ENCODE measurements at places on chromosomes 4 and X. TPM values are rescaled to one million over a fixed set of nuclear protein-coding genes. Genes with fewer than 3 reads are reported as not detected.

DNA sequence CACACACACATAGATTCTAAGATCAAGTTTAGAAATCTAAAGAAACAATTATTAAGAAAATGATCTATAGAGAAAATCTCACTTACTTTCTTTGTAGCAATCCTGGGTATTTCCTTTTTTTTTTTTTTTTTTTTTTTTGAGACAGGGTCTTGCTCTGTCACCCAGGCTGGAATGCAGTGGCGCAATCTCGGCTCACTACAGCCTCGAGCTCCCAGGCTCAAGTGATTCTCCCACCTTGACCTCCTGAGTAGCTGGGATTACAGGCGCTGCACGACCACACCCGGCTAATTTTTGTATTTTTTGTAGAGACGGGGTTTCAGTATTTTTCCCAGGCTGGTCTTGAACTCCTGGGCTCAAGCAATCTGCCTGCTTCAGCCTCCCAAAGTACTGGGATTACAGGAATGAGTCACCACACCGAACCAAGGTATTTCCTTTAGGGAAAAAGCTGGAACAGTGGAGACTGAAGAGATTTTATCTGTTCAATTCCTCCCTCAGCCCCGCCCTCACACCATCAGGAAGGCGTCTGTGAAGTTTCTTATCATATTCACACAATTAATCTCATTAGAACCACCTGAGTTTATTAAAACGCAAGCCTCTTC, at the start of gene TRIML2:
TRIML2 (minus strand) TSS at position 447 of the 599 bp plus-strand sequence. CDS start 4,235 bp downstream, outside the sequence.
- no peak for DNase-seq

- DNase-seq: no peak
Observed at GRCh38 chr4:73709451-73710033, 30.8 kb upstream of the CXCL8 start.

The MAGED4 gene
- 2.0 TPM for total RNA-seq

- no peak for DNase-seq
Observed at GRCh38 chrX:48569958-48570357, 4.3 kb upstream of the RBM3 start.

DNA sequence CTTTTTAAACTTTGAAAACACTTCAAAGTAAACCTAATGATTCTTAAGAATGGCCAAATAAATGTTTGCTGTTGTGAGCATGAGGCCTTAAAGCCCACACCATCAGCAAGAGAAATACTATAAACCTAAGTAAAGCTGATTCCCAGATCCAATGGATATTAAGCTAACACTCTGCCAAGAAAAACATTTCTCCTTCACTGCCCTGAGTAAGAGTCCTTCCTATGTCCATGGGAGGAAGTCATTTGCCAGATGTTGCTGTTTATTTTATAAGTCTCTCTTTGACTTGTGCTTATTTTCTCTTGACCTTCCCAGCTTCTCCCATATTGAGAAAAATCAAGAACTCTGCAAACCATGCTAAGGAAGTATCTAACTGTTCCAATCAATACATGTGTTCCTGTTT, 154.3 kb upstream of the EDNRA start:
- DNase-seq: peak; percentile 43

- no peak for DNase-seq
Observed at GRCh38 chrX:154719132-154719675, 31.7 kb downstream of the GAB3 start.

The C4orf54 gene
- not detected for total RNA-seq

DNA sequence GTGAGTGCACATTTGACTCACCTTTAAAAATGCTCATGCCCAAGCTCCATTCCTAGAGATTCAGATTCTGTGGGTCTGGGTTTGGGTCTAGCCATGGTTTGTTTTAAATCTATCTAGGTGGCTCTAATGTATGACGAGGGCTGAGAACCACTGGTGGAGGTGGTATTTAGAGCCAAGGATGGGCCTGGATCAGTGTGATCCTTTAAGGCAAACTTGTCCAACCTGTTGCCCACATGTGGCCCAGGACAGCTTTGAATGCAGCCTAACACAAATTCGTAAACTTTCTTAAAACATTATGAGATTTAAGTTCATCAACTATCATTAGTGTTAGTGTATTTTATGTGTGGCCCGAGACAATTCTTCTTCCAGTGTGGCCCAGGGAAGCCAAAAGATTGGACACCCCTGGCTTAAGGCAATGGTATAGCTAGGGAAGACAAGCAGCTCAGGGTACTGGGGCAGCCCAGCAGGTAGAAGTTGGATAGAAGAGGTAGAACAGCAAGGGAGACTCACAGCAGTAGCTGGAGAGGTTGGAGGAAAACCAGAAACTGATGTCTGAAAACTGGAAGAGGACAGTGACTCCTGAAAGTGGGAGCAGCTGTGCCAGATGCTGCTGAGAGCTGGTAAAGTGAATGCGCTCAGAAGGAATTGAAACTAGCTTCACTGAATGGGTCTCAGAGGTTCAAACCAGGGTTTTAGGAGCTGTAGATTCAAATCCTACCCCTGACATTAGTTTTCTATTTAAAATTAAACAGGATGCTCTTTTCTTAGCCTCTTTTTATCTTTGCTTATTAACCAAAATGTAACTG, 18.2 kb downstream of the ADD1 start:
- no peak for DNase-seq

- peak; percentile 88 for DNase-seq
Observed at GRCh38 chr4:15956179-15956850, 6.7 kb downstream of the FGFBP2 start.

DNA sequence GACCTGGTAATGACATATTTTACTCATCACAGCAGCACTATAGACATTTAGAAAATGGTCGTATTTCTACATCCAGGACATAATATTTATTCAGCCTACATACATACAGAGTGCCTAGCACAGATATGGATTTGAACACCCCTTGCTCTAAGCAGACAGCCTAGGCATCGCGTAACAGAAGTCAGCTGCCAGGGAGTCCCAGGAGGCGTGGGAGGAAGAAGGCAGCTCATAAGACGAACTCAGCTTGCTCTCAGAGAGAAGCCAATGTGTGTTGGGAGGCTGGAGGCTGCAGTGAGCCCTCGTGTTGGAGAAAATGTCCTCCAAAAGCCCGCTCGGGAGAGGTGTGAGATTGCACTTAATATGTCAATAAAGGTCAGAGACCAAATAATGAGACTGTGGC, 131.6 kb downstream of the BCOR start:
- DNase-seq: no peak

DNA sequence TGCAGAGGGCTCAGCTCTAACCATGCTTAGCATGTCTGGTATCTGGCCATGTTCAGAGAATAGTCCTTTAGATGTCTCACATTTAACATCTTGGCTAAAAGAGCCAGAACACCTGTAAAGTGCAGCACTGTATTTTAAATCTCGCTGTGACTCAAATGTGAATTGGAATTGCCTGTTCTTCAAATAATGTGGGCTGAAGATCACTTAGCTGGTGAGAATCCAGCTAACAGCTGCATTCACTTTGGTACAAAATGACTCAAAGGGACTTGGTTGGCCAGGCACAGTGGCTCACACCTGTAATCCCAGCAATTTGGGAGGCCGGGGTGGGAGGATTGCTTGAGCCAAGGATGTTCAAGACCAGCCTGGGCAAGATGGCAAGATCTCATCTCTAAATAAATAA, 63.5 kb upstream of the PLAC8 start:
- no peak for DNase-seq

DNA sequence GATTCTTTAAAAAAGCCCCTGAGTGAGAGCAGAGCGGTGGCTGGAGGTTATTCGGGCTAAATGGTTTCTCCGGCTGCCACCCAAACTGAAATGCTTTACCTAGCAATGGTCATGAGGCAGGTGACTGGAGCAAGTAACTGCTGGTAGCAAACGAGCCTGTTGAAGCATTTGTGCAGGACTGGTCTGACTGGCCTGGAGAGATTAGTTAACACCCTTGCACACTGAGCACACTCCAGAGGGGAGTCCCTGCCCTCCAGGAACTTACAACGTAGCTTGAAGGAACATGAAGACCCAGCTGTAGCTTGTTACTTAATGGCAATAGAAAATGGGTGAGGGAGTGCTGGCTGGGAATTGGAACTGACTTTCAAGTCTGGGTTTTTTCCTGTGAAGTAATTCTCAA, 40.4 kb downstream of the CCNG2 start:
- no peak for DNase-seq

DNA sequence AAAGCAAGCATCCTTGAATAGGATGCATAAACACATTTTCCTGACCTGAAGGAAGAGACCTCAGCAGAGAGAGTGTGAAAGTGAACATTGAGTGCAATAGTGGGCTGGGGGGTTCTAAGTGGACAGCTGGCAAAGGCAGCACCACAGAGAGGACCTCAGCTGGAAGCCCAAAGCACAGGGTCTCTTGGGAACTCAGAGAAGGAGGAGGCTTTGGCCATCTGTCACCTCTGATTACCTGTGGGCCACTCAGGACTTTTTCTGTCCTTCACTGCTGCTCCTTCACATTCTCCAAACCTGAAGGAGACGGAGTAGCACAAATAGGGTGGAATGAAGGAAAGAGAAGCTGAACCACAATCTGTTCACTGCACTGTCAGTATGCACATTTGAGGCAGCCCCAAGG, 37.9 kb upstream of the FAT4 start:
- DNase-seq: no peak

DNA sequence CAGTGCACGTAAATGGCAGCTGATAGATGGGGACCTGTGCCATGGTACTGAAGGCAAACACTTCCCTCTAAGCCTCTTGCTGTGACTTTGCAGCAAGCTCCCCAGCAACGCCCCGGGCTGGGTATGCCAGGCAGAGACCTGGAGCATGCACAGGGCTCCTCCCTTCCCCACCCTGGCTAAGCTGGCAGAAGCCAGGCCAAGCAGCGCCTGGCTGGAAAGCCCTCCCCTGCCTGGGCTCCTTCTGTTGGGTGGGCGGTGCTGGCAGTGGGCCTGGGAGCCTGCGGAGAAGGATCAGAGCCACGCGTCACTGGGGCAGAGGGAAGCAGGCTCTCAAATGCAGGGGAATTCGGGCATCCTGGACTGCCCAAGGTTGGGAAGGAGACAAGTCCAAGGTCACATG, 3.6 kb downstream of the ATP2B3 start:
- peak; percentile 35 for DNase-seq

GRCh38 chr4:95086551-95086950, 328.8 kb downstream of the BMPR1B start:
- DNase-seq: no peak

The NAP1L3 gene
- 0.29 TPM for total RNA-seq

GRCh38 chr4:71239365-71239764, 99.5 kb upstream of the SLC4A4 start:
- DNase-seq: no peak

- no peak for DNase-seq
Observed at GRCh38 chrX:120727911-120728310, 98.1 kb upstream of the C1GALT1C1 start.

DNA sequence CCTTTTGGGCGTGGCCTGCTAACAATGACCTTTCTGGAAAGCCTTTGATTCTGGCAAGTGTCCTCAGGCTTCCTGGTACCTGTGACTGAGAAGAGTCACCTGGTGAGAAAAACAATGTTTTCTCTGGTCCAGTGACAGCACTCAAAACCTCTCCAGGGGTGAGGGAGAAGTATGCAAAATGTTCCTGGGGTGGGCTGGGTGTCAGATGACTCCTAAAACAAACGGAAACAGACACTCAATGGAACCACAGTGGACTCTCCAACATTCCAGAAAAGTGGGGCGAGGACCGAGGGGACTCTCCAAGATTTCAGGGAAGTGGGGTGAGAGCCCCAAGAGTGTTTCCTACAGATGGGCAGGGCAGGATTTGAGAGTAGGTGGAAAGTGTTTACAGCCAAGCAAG, 69.5 kb downstream of the ANAPC4 start:
- no peak for DNase-seq

The CLGN gene
- total RNA-seq: not detected

DNA sequence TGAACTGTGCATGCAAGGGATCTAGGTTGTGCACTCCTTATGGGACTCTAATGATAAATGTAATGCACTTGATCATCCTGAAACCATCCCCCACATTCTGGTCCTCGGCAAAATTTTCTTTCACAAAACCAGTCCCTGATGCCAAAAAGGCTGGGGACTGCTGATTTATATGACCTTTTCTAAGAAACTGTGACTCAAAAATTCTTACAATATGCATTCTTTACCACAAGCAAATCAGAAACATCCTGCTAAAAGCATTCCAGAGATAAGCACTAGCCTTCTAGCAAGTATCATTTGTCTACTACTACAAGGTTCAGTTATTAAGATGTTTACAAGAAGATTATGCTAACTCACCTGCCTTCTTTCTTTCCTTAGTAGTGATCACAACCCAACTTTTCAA, 166.5 kb upstream of the PCDH7 start:
- peak; percentile 49 for DNase-seq

GRCh38 chrX:106286053-106286650, 118.0 kb downstream of the PWWP3B start:
- no peak for DNase-seq

The MTMR8 gene
- total RNA-seq: 1.2 TPM

DNA sequence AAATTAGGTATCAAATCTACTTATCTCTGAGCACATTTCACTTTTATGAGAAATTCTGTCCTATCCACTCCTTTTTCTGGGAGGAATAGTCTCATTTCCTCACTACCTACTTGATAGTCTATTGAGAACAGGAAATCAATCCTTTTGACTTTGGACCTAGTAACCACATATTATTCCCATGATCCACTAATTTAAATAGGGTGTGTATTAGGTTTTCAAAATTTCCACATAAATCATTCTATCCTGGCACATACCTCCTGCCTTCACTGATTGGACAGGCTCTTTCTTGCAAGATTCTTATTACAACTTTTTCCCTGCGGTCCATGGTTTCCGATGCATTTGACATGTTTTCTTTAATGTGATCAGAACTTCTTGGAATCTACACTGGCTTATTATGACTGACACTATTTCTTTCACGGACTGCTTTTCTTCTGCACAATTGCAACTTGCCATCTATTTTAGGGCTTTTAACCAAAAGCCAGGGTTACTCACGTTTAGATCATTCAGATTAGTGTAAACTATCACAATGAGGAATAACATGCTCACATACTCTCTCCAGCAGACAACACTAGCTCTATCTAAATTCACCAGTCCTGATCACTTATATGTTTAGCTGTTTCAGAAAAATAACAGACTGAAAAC, 419.9 kb upstream of the SLIT2 start:
- DNase-seq: no peak

The CLDN2 gene
- 2.4 TPM for total RNA-seq

DNA sequence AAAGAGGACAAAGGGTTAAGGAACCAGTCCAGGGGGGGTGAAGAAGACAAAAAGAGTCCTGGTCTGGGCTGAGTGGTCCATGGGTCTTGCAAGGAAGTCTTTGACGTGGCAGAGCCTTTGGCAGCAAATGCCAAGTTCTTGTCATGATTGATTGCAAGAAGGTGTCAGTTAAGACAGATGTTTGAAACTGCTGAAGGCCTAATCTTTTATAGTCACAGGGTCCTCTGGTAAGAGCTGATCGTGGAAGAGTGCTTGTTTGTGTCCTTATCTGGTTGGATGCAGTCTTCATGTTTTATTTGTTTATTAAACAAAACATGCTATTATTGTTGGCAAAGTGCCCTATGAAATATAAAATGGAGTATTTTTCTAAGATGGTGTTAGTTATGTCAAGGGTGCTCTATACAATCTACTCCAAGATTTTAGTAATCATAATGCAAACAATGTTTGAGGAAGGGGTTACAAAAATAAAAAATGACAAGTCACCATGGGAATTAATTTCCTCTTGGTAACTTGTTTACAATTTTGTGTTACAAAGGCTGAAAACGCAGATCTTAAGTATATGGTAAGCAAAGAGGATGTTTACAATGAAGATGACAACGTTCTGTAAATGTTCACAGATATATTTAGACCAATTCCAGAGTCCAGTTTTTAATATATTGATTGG, 85.9 kb downstream of the MAGED4 start:
- DNase-seq: no peak

Data from stomach (tissue), 19 donors.